CD4-positive, alpha-beta T cell treated with Interleukin-12 subunit alpha and Interleukin-12 subunit beta, for 1 hour (primary cell): ENCODE measurements at places on chromosomes 3 and 15.

- DNase-seq: no peak
Observed at GRCh38 chr3:100880845-100881244, 112.4 kb downstream of the ABI3BP start.

DNA sequence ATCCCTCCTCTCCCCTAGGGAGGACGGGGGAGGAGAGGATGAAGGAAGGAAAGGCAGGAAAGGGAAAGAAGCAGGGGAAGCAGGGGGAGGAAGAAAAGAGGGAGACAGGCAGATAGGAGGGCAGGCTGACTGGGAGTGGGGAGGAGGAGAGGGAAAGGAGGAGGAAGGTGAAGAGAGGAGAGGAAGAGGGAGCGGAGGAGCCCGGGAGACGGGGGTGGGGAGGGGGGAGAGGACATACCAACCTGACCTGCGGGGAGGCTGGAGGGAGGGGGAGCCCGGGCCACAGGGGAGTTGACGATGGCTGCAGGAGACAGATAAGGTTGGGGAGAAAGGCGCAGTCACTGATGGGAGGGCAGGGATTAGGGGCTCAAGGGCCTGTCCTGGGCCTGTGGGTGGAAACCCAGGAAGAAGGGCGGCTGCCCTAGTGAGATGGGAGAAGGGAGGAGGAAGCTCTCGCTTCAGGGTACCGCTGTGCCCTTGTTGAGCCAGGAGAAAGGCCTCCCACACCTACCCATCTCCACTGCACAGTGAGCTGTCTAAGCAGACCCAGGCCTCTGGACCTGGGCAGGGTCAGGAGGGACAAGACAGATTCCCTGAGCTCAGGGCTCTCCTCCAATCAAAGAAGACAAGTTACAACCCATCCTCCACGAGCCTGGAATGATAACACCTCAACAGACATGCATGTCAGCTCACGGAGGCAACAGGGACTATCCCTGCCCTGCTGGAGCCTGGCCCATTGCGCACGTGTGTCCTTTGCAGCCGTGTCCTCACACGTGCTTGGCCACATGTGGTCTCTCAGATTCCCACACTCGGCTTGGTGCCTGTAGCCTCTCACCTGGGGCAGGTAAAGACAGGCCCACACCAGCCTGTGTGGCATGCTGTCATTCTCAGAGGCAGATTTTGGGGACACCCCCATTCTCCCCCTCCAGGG, 27.9 kb downstream of the C3orf18 start:
- DNase-seq: no peak

GRCh38 chr15:68696414-68697363, 117.9 kb downstream of the CORO2B start:
- DNase-seq: no peak

DNA sequence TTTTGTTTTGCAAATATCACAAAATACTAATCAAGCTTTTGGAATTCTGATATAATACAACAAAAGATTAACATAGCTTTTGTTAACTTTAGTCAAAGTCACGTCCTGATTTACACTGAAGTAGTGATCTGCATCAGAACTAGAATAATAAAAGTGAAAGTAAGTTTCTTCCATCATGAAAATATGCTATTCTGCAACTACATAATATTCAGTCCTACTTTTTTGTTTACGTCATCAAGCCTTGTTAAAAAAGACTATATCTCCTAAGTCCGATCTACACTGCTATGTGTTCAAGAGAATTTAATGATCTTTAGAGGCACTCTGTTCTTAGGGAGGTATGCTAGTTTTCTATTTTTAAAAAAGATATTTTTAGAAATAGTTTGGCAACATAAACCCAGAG, 330.1 kb downstream of the ARPP21 start:
- no peak for DNase-seq

GRCh38 chr15:52710708-52711389, 31.7 kb upstream of the ATOSA start:
- no peak for DNase-seq

- no peak for DNase-seq
Observed at GRCh38 chr3:58839187-58839586, 172.6 kb upstream of the FAM3D start.

DNA sequence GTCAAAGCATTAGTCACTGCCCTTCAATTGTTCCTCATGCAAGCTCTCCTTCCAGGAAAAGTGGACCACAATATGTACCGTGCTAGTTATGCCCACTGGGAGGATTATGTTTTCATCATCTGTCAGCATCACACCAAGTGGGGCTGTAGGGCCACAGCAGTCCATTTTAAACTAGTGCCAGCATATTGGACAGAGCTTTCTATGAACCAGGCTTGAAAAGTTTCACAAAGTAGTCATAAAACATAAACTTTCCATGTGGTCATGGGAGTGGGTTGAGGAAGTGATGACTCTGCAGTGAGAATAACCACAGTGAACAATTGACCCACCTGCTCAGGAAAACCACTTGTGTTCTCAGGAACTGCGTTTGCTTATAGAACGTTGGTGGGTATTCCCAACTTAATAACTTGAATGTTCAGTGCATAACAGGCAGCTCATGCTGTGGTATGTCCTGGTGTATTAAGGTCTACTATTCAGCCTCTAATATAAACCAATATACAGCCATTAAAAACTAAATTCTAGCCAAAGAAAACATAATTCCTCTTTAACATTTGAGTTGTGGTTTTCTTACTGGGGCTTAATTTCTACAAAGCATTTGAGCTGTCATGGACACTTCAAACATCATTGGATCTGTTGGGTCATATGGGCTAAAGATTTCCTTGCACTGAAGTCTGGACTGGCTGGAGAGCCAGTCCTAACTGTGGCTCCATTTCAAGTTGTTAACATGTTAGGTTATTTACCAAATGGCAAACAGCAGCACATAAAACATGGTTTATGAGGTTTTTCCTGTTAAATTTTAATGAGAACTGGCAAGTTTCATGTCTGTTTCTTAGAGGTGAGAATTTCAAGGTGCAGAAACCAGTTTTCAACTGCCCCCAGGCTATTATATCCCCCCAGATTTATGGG, 274.1 kb downstream of the OTOL1 start:
- DNase-seq: no peak

- no peak for DNase-seq
Observed at GRCh38 chr15:64444836-64445235, 15.5 kb upstream of the ZNF609 start.
